ENCODE measurements at places on chromosomes 4 and X.

DNA sequence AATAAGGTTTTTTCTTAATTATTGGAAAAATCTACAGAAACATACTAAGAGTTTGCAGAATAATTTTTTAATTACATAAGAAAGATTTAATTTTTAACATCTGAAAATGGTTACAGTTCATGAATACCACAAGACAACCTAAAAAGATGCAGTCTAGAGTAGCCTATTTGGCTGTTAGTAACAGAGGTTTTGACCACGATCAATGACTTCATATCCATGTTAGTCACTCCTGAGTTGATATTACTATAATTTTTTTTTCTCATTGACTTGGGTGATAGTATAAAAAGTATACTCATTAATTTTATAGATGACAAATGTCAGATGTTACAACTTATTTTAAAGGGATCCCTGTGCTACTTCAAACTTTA lies 272.5 kb downstream of the DCTD start:
- DNase-seq = no peak

- DNase-seq = no peak
Observed at GRCh38 chr4:18533262-18533775, 511.8 kb upstream of the LCORL start.

DNA sequence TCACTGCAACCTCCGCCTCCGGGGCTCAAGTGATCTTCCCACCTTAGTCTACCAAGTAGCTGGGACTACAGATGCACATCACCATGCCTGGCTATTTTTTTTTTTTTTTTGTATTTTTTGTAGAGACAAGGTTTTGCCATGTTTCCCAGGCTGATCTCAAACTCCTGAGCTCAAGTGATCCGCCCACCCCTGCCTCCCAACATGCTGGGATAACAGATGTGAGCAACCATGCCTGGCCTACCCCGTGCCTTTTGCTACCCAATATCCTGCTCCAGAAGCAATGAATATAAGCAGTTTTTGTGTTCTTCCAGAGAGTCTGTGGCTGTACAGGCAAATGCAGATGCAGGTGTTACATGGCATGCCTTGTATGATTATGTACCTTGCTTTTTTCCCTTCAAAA lies 50.5 kb downstream of the TBC1D14 start:
- DNase-seq = no peak

GRCh38 chr4:71680706-71681105 lies 103.2 kb downstream of the GC start:
- DNase-seq = no peak

- no peak for DNase-seq
Observed at GRCh38 chr4:174156239-174156826, 127.1 kb downstream of the FBXO8 start.

DNA sequence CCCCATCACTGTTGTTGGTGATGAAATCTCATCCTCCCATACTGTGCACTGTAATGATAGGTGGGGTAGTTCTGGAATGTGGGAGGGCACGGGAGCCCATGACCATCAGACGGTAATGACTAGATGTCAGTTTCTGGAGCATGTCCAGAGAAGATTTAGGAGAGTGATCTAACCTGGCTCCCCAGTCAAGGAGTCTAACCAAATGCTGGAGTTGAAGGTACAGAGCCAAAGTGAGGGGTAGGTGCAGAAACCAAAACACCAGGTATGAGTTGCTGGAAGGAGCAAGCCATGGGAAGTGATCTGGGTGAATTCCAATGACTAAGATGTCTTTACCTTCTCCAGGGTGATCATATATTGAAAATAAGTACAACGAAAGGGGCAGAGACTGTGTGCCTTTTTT lies 296.9 kb downstream of the INPP4B start:
- no peak for DNase-seq

- DNase-seq = no peak
Observed at GRCh38 chr4:140691369-140691768, 64.8 kb downstream of the TBC1D9 start.

DNA sequence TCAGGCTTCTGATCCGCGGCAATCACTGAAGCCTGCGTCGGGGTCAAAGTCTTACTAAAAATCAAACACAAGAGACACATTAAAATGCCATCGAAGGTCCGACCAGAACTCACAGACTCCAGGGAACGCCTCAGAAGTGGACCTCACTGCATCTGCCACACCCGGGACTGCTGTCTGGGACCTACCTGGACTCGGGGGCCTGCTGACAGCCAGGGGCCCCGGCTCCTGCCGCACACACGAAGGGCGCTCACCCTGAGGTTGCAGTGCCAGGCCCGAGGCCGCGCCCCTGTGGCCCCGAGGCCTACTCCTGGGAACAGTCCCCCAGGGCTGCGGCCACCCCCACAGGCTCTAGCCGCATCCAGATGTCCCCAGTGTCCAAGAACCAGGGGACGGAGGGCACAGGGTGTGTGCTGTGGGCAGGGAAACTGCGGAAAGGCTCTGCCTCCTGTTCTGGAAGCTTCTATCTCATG lies 7.4 kb downstream of the CTBP1 start:
- no peak for DNase-seq

DNA sequence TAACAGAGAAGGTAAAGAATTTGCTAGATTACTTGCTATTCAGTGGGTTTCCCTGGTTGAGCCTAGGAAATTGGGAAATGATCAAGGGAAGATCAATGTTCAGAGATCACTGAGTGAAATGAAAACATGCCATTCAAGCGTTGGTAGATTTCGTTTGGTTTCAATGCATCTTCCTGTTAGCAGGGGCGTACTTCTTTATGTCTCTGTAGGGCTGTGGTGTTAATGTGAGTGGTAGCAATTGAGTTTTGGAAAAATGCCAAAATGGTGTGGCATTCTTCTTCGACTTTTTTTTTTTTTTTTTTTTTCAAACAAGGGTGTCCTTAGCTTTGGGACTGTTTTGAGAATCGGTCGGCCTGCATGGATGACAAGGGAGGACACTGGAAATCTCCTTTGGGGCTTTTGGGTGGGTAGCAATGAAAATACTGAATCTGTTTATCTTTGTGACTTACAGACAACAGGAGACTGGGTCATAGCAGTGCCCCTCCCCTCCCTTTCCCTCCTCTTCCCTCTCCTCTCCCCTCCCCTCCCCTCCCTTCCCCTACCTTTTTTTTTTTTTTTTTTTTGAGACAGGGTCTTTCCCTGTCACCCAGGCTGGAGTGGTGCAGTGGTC lies 50.4 kb downstream of the SPRY1 start:
- no peak for DNase-seq

GRCh38 chr4:138805736-138806135 lies 209.8 kb upstream of the NOCT start:
- no peak for DNase-seq

DNA sequence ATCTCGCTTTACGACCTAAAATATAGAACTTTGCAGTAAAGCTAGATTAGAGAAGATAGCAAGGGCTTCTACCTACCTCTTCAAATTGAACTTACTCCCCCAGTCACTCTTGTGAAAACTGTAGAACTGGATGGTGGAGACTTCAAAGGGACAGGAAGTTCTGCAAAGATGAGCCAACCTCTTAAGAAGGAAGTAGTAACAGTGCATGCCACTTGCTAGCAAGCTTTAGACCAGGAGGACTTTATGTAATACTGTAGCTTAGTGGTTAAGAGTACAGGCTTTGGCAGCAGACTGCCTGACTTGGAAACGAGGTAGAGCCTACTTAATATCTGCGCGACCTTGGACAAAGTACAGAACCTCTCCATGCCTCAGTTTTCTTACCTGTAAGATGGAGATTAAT lies 27.5 kb upstream of the VBP1 start:
- DNase-seq = no peak

GRCh38 chr4:143127621-143128020 lies 57.1 kb upstream of the USP38 start:
- DNase-seq = no peak

DNA sequence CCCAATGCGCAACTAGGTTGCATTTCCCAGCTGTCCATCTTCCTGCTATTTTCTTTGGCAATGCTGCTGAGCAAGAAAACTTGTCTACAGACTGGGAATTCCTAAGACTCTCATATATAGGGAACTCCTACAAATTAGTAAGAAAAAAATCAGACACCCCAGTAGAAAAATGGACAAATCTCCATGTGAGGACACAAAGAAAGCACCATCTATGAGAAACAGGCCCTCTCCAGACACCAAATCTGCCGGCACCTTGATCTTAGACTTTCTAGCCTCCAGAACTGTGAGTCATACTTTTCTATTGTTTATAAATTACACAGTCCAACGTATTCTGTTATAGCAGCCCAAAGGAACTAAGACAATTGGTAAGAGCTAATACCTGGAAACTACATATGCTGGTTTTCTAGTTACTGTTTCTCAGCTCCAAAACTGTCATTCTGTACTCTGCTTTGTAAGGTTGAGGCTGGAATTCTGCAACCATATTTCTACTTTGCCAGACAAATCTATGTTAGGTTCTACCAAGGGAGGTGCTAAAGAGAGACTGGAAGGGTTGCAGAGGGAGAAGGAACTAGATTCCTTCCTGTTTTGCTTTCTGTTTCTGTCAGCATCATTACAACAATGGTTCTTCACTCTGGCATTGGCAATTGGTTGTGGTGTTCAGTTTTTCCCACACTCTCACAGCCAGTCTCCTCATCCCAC lies 35.7 kb upstream of the FAM241A start:
- no peak for DNase-seq

DNA sequence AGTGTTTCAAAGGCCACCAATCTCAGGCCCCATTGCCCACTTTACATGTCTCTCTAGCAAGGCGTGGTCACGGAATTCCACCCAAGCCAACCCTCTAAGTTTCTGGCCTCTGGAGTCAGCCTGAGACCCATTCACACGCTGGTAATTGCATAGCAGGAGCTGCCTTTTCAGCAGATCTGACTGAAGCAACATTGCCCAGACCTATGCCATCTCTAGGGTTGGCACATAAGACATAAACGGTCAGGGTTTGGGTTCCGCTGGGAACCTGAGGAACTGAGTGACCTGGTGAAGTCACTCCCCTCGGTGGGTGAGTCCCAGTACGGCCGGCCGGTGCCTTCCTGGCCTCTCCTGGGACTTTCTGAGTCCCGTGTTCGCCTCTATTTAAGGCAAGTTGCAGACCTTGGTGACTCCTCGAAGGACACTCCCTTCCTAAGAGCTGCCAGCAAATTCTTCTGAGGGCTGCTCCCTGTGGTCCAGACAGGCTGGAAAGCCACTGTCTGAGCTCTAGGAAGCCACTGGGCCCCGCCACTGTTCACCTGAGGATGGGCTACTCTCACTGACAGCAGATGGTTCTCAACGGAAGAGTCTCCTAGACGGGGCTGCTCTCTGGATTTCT lies 15.9 kb downstream of the CTAG1A start:
- DNase-seq = no peak

DNA sequence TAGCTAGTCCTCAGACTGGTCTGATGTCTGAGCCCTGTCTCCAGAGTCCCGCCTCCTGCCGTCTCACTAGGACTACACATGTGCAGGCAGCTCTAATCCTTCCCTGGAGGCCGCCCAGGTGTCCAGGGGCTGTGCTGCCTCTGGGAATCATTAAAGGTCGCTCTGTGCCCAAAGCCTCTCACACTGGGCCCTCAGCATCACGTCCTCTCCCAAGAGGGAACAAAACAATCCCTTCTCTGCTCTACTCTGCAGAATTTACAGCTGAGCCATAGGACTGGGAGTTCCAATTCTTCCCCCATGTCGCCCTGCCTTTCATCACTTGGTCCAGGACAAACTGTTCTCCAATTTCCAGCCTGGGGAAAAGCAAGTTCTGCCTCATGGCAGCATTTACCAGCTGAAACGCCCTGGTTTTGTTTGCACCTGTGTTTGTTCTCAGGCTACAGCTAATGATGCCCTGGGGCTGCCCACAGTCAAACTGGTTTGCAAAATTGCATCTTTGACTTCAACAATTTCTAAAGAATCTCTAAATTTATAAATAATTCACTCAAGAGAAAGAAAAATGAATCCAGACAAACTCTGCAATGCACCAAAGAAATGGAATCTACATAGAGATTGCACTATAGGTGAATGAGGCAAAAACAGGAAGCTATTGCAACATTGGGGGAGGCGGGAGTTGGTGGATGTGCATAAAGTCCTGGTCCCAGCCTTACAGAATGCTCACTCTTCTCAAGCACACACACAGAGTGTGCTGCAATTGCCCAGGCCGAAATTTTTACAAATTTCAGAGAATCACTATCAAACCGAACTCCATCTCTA lies 7.2 kb upstream of the MRFAP1 start:
- no peak for DNase-seq

DNA sequence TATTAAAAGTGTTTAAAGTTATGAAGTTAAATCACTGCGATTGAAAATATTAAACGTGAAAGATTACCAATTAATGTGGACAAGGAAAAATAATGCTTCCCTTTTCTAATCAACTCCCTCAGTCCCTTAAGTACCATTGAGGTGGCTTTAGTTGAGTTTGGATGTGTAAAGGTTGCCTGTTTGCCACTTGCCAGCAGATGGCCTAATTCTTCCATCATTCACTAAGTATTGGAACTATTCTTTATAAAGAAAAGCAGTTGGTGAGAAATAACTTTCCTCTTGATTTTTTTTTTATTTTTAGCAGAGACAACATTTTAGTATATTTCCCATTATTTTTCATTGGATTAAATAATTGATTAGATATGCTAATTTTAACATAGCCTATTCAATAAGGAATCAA lies 295.9 kb upstream of the TACR3 start:
- no peak for DNase-seq

DNA sequence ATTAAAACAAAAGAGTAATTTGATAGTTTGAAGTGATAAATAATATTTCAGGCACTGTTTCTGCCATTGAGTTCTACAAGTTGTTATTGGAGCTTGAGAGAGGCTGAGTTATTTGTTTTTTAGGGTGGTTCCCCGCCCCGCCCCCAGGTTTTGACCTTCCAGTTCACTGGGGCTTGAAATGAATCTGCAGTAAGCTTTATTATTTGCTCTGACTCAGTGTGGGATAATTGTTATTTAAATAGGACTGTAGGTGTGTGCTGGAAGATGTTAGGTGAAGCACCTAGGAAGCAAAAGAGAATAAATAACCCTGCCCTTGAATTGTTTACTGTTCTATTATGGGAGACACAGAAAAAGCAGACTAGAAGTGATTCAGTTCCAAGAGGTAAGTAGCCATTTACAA lies 81.2 kb upstream of the KCNIP4 start:
- no peak for DNase-seq

DNA sequence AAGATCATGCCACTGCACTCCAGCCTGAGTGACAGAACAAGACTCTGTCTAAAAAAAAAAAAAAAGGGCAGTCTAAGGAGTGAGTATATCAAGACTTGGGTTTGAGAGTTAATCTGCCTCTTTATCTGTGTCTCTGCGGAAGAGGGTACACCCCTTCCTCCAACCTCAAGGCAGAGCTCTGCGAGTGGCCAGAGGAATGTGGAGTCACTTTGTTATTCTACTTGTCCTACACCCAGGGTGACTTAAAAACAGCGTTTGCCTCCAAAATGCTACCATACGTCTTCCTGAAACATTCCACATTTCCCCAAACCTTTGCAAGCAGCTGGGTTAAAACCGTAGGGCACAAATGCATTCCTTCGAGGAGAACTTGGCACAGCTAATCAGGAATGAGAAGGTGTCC lies 199.9 kb downstream of the SHOX start:
- no peak for DNase-seq

- no peak for DNase-seq
Observed at GRCh38 chr4:917992-918391, 14.1 kb downstream of the GAK start.

DNA sequence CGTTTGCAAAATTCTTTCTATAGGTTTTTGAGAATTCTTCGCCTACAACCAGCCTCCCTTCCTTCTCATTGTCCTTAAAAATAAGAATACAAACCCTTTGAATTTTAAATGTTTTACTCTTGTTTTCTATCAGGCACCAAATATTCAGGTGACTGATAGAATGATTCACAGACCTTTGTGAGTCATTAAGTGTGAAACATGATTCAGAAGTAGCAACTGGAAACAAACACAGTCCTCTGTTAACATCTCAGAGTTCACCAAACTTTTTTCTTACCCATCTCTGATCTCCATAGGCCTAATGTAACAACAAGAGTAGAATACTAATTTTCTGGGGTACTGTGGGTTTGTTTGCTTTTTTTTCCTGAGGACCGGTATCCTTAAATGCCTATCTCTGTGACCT lies 63.4 kb upstream of the MAB21L2 start:
- DNase-seq = no peak

Measured in activated CD8-positive, alpha-beta memory T cell treated with anti-CD3 and anti-CD28 coated beads for 4 hours (primary cell).